Activated naive CD4-positive, alpha-beta T cell treated with anti-CD3 and anti-CD28 coated beads, Interleukin-2, amount 50 U/mL, for 72 hours (primary cell): ENCODE measurements at places on chromosomes 3 and 15. TPM values are rescaled to one million over a fixed set of nuclear protein-coding genes. Genes with fewer than 3 reads are reported as not detected.
A peak's percentile ranks its signal among the peaks of the same experiment; 100 is the strongest.

GRCh38 chr3:168048414-168049330, 47.1 kb downstream of the GOLIM4 start:
- DNase-seq = no peak

DNA sequence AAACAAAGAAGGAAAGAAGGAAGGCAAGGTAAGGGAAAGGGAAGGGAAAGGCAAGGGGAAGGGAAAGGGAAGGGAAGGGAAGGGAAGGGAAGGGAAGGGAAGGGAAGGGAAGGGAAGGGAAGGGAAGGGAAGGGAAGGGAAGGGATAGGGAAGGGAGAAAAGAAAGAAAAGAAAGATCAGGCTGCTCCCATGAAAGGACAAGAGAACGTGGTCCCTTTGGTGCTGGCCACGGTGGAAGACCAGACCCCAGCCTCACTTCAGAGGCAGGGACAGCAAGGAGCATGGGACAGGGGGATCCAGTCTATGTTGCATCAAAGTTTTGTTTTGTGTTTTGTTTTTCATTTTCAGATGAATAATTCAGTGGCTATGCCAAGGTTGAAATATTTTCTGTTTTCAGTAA, 111.4 kb upstream of the IGF1R start:
- no peak for DNase-seq

The UTS2B gene
- total RNA-seq = not detected

- DNase-seq = no peak
These were observed 24.3 kb downstream of the TRPM1 start for GRCh38 chr15:31077181-31077580.

The ROBO1 gene
- 0.12 TPM for total RNA-seq

DNA sequence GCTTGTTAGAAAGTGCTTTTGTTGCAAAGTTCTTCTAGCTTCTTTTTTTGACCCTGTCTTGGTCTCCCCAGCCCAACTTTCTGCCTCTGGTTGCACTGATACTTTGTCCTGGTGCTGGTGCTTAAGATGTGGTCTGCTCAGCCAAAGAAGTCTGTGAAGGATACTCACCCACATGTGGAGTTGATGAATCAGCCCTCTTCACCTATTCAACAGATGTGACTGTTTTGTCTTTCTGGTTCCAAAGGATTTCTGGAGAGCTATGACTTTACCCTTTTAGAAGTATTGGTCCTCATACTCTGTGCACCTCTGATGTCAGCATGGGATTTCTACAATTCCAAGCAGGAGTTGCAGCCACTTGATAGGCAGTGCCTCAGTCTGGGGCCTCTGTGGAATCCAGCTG, 84.1 kb downstream of the PCCB start:
- no peak for DNase-seq

The WDR72 gene
- not detected for total RNA-seq

DNA sequence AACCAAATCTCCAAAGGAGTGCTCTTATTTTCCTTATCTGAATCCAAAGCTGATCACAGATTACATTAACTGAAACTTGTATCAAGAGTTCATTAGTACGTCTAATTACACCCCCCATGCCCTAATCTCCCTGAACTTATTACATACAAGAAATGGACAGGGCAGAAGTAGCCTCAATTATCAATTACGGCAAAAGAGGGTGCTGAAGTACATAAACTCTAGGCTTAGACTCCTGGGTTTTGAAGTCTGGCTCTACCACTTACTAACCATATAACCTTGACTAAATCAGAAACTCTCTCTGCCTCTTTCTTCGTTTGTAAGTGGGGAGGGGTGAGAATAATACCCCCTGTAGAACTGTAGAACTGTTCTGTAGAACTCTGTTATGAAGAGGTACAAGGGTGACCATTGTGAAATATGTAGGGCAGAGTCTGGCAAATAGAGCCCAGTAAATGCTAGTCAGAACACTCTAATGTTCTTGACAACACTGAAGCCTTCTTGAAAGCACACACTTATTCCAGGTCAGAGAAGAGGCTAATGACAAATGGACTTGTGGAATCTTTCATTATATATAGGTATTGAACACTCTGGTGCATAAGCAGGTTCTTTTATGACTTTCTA, 19.6 kb upstream of the OR5K4 start:
- DNase-seq = no peak

- DNase-seq = no peak
These were observed 25.0 kb upstream of the CTSH start for GRCh38 chr15:78969687-78970349.

- no peak for DNase-seq
These were observed 713.5 kb downstream of the GRM7 start for GRCh38 chr3:7574435-7574834.

- no peak for DNase-seq
These were observed 45.0 kb downstream of the DHX30 start for GRCh38 chr3:47847801-47848518.

DNA sequence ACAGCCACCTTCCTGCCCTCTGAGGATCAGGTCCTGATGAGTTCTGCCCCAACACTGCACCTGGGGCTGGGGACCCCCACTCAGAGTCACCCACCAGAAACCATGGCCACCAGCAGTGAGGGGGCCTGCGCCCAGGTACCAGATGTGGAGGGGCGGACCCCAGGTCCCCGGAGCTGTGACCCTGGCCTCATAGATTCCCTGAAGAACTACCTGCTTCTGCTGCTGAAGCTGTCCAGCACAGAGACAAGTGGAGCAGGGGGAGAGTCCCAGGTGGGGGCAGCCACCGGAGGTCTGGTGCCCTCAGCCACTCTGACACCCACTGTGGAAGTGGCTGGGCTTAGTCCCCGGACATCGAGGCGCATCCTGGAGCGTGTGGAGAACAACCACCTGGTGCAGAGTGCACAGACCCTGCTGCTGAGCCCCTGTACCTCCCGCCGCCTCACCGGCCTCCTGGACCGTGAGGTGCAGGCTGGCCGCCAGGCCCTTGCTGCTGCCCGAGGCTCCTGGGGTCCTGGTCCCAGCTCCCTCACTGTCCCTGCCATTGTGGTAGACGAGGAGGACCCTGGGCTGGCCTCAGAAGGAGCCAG, 27.0 kb upstream of the SLC28A1 start:
- no peak for DNase-seq

- no peak for DNase-seq
These were observed 586 bp downstream of the TM4SF1 start for GRCh38 chr3:149376718-149377407.

DNA sequence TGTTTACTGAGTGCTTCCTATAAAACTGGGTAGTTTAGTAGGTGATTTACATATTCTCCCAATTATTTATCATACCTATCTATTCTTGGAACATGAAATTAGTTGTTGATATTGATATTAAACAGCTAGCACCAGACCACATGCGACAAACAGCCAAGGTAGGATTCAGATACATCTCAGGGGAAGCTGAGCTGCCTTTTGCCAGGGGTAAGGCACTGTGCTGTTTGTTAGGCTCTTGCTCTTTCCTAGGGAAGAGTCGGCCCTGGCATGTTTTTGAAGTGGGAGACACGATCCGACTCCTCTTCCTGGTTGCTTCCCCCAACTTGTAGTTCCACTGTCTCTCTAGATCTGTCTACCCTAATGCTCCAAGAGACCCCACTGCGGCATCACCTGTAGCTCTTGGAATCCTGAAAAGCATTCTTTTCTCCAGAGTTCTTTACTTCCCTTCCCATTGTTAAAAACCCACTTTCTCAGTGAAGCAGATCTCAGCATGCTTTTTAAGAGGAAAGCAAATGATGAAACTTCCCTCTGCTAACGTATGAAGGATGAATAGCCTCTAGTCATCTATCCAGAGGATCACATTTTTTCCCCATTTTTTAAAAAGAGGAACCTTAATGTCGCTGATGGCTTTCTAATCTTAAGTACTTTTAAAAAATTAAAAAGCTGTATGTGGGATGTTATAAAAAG, 138.4 kb downstream of the GHSR start:
- no peak for DNase-seq

DNA sequence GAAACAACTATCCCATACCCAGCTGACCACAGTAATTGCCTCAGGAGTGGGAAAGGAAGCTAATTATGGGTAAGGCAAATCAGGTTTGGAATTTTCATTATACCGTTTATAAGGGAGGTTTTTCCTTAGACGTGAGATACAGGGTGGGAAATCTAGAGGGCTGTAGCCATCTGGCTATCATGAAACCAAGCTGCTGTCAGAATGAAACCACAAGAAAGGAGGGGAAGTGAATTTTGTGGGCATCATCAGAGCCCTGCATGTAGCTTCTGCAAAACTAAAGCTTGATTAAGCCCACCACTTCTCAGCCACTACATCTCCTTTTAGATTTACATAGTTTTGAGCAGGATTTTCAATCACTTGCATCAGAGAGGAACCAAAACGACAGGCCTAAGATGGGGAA, 893.5 kb downstream of the TUSC7 start:
- no peak for DNase-seq

DNA sequence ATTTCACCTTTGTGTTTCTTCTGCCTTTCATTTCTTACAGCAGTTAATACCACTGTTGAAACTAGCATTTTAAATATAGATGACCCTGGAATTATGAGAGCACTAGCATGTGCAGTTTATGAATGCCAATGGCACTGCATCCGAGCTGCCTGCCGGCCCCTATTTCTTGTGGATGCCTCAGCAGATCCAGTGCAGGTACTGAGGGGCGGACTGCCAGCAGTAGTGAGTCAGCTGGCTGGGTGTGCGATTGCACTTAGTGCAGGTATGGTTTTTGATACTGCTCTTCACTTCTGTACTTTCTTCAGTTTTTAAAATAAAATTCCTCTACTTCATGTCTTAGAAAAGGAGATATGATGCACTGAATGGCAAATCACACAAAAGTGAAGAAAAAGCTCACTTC, 453.0 kb downstream of the DIPK2A start:
- no peak for DNase-seq

The PRR23A gene
- total RNA-seq = not detected

GRCh38 chr15:28936481-28936881, 50.7 kb downstream of the APBA2 start:
- DNase-seq = no peak

GRCh38 chr3:48417529-48418108, 12.3 kb downstream of the PLXNB1 start:
- DNase-seq = no peak

DNA sequence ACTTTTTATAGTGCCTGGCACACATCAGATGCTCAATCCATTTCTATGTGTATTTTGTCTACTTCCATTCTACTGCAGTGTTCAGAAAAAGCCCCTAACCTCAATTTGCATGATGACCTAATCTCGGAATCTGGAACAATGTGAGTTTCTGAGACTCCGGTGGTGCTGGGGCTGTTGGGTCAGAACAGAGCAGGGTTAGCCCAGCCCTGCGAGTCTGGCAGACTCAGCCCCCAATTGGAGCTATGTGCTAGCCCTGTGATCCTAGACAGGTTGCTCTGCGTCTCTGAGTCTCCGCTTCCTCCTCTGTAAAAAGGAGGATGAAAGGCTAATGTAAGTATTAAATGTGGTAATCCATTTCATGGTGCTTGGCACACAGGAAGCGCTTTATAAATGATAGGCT, 95.0 kb upstream of the ICE2 start:
- DNase-seq = no peak

The LCTL gene
- not detected for total RNA-seq

GRCh38 chr3:10581716-10582115, 76.3 kb upstream of the ATP2B2 start:
- no peak for DNase-seq

GRCh38 chr3:58079773-58080172, 71.6 kb downstream of the FLNB start:
- no peak for DNase-seq

The MME gene
- total RNA-seq = not detected

The CLDN1 gene
- 11.4 TPM for total RNA-seq

- no peak for DNase-seq
These were observed 60.5 kb upstream of the ARRDC4 start for GRCh38 chr15:97899981-97900380.

The EDC3 gene
- total RNA-seq = 56.4 TPM

The FBXO40 gene
- total RNA-seq = not detected

DNA sequence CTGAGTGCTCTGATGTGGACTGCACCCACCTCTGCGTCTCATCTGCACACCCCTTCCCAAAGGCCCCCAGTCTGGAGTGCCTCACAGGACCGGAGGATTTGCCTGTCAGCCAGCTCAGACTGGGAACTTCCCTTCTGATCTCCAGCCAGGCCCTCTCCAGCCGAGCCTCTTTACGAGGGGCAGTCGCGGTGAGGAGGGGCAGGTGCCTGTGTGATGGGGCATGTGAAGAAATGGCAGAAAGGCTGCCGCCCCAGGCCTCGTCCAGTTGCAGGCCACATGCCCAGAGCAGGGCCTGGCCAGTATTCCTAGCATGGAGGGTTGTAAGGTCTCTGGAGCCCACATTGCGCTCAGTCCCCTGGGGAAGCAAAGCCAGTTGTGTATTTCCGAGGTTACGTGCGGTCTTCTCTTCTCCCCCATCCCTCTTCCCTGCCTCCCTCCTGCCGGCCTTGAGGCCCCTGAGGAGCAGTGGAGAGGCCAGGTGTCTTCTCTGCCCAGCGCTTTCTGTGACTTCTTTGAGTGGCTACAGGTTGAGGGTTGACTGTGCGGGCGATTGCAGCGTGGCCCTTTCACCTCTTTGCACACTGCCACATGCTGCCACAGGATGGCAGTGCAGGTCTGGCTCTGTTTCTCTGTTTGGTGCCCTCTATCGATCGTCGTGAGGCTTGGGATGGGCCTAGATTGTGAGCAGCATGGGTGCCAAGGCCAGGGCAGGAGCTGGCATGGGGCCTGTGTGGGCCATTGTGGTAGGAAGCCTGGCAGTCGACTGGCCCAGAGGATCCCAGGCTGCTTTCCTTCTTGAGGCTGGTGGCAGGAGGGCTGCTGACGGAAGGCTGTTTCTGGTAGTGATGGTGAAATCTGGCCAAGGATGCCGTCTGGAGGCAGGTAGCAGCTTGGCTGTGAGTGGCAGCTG, 5.3 kb downstream of the CLK3 start:
- DNase-seq = peak; percentile 77

DNA sequence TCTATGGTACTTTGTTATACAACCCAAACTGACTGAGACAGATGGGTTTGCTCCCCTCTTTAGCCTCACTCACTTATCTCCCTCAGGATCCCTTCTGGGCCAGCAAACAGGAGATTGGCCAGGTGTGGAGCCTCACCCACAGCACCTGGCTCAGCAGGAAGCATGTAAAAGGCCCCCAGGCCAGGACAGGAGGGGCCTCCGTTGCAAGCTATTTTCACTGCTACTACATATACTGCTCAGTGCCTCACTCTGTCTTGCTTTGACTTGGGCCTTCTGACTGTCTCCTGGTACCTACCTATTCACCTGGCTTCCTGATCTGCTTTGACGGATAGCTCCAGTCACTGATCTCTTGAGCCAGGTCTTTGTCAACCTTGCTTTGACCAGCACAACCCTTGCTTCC, 20.4 kb upstream of the TPM1 start:
- no peak for DNase-seq

The C3orf18 gene
- 42.4 TPM for total RNA-seq

DNA sequence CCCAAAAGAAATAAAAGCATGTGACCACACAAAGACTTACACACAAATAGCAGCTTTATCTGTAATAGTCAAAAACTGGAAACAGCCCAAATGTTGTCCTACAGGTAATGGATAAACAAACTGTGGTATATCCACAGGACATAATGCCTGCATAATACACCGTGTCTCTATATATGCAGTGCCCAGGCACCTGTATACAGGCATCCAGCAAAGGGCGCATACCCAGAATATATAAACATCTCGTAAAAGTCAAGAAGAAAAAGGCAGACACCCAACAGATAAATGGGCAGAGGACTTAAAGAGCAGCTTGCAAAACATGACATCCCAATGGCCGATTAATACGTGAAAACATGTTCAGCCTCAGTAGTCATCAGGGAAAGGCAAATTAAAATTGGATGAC, 7.2 kb downstream of the OSBPL10 start:
- DNase-seq = no peak

The GOLGA6L10 gene
- total RNA-seq = 0.57 TPM

The CEP19 gene
- 5.5 TPM for total RNA-seq
